ENCODE measurements at places on chromosomes 13 and 19.

DNA sequence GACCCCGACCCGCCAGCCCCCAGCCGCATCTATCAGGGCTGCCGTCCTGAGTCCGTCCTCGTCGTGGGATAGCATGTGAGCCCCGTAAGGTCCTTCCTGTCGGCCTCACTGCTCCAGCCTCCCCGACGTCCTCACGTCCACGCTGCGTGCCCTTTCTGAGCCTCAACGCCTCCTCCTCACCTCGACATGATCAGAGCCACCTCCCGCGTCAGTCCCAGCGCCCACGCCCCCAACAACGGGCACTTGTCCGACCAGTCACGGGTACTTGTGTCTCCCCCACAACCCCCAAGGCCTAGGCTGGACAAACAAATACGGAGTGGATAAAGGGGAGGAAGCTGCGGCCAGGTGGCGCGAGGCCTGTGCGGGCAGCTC is 665 bp downstream of the ZNF497 start:
- no peak for DNase-seq

DNA sequence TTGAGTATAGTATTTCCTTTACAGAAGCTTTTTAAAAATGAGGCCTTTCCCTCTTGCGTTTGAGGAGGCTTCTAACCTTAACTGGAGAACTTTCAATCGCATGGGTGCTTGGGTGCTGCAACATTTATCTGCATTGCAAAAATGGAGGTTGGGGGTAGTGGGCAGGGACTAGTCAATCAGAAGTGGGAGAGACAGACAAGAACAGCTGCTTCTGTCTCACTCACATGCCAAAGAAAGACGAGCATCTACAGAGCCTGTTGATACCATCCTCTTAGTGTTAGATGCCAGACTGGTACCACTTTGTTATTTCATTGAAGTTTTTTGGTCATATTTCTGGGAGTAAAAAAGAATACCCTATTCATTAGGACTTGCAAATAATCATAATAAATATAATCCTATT is 1292.2 kb downstream of the UQCRFS1 start:
- DNase-seq = no peak

- DNase-seq = no peak
Observed at GRCh38 chr13:79448413-79448812, 32.5 kb upstream of the NDFIP2 start.

GRCh38 chr19:33332248-33332647 is 29.9 kb upstream of the CEBPA start:
- DNase-seq = no peak

- DNase-seq = no peak
Observed at GRCh38 chr19:13031917-13032623, 36.8 kb downstream of the NFIX start.

GRCh38 chr13:106797081-106797640 is 229.2 kb upstream of the ARGLU1 start:
- no peak for DNase-seq

DNA sequence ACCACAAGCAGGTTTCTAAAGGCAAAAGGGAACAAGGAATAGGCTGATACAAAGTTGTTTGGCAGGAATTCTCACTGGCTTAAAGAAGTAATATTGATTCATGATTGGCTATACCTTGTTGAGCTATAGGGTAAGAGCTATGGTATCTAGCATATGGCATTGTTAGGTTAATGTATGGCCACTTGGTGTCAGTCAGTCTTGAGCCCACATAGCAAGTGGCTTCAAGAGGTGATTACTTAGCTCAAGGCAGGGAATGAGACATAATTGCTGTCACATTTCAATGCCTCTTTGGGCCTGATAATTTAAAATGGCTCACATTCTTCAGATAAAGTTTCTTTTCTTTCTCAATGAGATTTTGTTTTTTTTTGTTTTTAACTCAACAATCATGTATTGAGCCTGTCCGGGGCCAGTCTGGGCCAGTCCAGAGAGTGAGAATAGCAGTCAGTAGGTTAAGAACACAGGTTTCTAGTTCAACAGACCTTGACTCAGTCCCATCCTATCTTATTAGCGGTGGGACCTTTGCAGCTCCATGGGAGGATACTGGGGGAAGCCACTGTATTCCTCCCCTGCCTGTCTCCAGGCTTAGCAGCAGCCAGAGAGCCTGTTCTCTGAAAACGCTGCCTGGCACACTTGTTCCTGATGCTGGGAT is 45.8 kb upstream of the RCBTB2 start:
- DNase-seq = no peak

- DNase-seq = peak; percentile 18
Observed at GRCh38 chr13:28636677-28637317, 22.1 kb upstream of the POMP start.

- no peak for DNase-seq
Observed at GRCh38 chr13:86378628-86379027, 579.4 kb upstream of the SLITRK6 start.

DNA sequence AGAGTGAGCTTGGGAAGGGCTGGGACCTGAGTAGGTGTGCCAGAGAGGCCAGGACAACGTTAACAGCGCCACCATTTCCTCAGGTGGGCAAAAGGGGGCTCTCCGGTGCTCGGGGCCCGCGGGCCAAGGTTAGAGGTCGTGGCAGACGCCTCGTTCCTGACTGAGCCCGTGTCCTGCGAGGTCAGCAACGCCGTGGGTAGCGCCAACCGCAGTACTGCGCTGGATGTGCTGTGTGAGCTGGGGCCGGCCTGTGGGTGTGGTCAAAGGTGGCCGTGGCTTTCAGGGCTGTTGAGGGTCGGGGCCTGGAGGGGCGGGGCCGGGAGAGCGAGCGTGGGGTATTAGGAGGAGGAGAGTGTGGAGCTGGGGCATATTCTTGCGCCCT is 3.7 kb downstream of the KIRREL2 start:
- DNase-seq = no peak

GRCh38 chr13:55553701-55554100 is 1587.0 kb upstream of the PRR20A start:
- DNase-seq = no peak

- no peak for DNase-seq
Observed at GRCh38 chr19:54606891-54607784, 13.7 kb downstream of the LILRA1 start.

GRCh38 chr13:45879666-45880065 is 28.1 kb upstream of the SIAH3 start:
- no peak for DNase-seq

- peak; percentile 26 for DNase-seq
Observed at GRCh38 chr13:46176756-46177155, 5.2 kb downstream of the LCP1 start.

DNA sequence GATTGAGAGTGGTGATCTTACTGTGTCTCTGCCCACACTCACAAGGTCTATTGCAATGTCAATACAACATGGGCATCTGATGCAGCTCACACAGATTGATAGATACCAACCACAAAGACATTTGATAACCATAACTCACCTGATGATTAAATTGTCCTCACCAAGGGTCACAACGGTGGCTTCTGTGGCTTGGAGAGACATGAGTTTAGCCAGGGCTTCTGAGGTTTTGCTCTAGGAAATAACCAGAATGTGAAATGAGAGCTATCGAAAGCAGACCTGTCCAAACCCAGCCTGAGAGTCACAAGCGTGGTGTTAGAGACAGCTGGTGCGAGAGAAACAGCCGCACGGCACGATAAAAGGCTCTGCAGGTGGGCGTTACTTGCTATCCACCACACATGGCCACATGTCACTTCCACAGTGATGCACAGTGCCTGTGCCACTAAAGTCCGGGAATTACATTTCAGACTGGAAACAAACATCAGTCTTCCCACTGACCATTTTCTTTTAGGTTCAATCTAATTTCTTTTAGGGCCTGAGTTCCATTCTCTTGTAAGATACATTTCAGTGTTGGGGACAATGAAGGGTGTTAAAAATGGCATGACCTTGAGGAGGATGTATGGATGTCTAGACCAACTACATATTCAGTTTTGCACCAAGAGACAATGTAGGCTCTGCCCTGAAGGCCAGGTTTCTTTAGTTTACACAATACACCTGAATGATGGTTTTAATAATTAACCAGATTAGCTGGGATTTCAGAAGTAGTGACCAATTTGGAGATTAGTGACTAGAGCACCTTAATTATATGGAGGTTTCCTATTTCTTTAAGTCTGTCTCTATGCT is 53.7 kb downstream of the ATP7B start:
- no peak for DNase-seq

DNA sequence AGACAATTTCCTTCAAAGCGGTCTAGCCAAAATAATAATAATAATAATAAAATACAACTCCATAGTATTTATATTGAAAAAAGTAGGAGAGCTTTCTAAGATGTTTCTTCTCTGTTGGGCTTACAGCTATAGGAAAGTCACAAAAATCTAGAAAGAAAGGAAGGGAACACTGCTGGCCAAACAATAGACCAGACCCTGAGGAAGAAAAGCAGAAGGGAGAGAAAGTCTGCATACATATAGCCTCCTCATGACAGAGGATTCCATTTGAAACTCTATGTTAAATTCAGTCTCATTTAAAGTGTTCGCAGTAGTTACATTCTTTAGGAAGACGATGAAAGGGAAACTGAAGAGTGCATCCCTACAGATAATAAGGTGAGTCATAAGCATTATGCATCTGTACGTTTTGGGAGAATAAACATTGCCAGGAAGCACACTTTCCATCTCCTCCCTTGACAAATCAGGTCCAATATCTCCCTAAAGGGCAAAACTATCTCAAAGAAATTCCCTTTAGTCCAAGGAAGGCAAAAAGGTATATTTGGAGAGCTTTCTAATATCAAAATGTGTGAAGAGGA is 86.5 kb downstream of the PCDH9 start:
- no peak for DNase-seq

DNA sequence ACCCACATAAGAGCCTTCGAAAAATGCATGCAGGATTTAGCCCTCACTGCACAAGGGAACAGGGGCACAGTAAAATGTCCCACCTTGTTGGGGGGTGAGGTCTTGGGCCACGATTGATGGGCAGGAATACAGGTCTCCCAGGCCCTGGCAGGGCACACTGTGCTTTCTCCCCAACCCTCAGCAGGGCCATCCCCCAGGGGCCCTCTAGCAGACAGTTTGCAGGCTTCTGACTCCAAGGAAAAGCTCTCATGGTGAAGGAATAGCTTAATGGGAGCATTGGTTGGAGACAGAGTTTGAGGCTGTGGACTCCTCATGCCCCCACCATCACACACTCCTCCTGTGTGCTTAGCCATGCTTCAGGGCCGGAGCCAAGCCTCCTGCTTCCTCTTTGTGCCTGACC is 484.6 kb downstream of the ZNF536 start:
- DNase-seq = no peak

DNA sequence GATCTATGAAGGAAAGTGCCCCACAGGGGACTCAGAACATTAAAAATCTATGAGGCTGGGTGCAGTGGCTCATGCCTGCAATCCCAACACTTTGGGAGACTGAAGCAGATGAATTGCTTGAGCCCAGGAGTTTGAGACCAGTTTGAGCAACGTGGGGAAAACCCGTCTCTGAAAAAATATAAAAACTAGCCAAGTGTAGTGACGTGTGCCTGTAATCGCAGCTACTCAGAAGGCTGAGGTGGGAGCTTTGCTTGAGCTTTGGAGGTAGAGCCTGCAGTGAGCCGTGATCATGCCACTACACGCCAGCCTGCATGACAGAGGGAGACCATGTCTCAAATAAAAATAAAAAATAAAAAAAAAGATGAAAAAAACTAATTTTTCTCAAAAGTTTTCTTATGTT is 1070.6 kb downstream of the PCDH9 start:
- DNase-seq = no peak

- DNase-seq = no peak
Observed at GRCh38 chr13:114282041-114282670, 755 bp downstream of the UPF3A start.

DNA sequence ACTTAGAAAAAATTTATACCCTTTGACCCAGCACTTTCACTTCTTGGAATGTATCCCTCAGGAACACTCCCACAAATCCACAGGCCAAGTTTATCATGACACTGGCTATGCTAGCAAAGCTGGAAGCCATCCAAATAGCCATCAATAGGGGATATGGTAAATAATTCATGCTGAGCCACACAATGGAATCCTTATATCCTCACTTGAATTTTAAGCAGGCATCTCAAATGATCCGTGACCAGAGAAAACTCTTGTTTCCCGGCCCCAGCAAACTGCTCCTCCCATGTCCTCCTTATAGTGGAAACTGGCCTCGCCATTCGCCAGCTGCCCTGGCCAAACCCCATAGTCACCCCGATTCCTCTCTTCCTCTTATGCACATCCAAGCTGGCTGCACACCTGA is 37.6 kb downstream of the GRIK5 start:
- DNase-seq = no peak

GRCh38 chr13:98783856-98784478 is 31.5 kb upstream of the SLC15A1 start:
- DNase-seq = no peak

DNA sequence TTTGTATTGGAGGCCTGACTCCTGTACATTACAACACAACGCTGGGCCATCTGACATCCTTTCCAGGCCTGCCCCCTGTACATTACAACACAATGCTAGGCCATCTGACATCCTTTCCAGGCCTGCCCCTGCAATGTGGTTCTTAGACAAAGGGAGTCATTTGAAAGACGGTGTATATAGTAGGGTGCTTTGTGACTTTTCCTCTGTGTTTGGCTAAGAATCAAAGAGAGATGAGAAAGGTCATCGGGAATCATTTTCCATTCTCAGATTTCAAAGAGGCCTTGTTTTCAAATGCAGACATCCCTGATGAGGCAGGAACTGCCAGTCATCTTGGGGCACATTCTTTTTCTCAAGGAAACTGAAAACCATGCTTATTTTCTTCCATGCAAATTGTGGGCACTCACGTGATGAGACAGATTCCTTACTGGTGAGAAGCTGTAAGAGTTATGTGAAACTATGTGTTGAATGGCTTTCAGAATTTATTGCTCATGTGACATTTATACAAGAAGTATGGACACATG is 551.6 kb downstream of the MYO16 start:
- DNase-seq = no peak

DNA sequence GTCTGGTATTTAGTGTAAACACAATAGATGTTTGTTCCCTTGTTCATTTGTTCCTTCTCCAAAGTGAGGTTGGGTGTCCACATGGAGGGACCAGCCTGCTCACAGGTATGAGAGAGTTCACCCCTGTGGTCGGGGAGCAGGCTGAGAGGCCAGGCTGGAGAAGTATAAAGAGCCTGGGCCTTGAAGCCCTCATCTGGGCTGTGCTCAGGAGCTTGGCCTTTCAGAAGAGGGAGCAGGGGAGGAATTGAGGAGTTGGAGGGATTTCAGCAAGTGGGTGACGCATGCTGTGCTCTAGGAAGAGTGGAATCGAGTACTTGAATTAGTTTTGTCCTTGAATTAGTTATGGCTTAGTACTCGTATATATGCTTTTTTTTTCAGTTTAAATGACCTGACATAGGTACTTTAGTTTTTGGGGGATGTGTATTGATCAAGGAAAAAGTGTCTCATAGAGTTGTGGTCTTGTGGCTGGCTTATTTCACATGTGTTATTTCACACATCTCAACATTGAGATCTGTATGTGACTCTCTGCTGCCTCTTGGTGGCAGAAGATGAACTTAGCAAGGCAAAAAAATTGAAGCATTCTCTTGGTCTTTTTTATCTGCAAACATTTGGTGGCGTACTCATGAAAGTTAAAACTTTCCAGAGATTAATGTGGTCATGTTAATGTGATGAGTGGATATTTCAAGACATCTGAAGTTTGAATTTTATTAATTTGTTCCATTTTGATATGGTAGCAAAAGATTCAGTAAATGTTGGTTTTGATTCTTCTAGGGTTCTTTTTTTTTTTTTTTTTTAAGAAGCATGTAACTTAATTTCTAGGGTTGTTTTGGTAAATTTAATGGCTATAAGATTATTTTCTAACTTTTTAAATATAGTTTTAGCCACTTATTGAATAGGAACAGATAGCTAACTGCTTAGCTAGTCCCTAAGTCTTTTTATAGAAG is 54.3 kb downstream of the SLAIN1 start:
- DNase-seq = peak; percentile 51

All from memory B cell (primary cell).